Epithelial cell of proximal tubule (primary cell): ENCODE measurements at places on chromosomes 2 and 18.

DNA sequence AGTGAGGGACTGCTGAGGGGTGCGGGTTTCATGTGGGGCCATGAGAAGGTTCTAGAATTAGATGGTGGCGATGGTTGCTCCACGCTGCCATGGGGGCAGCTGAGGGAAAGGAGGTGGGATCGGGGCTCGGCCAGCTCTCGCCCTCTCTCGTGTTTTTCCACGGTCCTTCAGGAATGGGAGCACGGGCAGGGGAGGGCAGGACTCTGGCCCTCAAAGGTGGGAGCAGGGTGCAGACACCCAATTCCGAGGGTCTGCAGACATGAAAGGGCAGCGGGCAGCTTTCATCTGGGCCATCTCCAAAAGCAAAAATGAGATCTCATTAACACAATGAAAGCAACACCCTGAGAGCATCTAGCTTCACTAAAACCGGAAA is 53.4 kb upstream of the SALL3 start:
- no peak for DNase-seq

- DNase-seq: no peak
Measured at GRCh38 chr2:227891673-227892072, 20.2 kb downstream of the DAW1 start.

DNA sequence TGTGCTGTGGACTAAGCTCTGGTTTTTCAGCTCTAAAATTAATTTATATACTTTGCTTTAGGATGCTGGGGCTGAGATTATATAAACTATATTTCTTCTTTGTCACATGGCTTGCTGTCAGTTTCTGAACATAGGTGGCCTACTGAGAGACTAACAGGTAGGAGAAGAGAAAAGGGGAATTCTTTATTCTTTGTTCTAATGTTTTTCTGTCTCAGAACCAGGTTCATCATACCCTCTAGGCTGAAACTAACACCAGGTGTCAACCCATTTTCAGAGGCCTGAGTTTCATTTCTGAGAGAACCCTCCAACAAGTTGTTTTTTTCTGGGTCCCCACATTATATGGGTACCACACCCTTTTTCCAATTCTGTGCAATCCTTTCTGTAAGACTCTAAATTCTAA is 843.6 kb downstream of the TRIB2 start:
- no peak for DNase-seq

DNA sequence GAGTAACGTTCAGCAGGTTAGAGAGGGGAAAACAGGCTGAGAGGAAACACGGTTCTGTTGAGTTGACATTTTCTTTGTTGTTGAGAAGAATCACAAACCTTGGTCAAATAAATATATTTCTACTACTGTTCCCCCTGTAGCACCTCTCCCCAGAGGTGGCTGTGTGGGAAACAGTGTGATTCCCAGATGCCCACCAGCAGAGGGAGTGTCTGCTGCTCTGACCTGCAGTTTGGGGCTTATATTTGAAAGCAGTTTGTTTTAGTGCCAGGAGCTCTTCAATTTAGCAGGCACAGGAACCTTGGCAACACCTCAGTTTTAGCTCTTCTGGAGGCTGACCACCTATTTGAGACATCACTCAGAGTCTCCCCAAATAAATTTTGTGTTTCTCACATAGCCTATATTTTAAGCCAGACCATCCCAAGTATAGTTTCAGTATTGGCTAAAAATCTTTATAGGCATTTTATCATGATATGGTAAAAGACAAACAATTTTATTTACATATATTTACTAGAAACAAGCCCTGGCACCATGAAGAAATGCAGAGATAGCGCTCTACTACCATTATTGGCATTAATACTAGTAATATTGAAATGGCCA is 75.7 kb downstream of the PIK3C3 start:
- no peak for DNase-seq

- no peak for DNase-seq
Measured at GRCh38 chr2:122216901-122217300, 461.4 kb downstream of the TSN start.
